ENCODE measurements at places on chromosomes 3 and 15.

DNA sequence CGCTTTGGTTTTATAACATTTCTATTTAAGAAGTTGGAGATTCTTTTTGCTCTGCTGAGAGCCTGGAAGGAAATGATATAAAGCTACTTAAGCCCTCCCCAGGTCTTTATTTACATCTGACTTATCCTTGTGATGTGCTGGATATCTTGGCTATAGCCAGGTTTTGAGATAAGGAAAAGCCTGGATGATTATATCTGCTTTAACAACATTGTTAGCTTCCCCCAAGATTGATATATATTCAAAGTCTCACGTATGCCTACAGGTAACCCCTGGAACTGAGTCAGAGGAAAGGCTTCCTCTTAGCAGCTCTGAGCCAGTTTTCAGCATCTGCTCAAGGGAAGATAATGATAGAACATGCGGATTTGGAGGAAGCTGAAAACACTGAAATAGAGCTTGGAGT, 61.5 kb upstream of the CRBN start:
- DNase-seq: no peak

- DNase-seq: no peak
Observed at GRCh38 chr3:48927928-48928327, 9.3 kb downstream of the ARIH2 start.

DNA sequence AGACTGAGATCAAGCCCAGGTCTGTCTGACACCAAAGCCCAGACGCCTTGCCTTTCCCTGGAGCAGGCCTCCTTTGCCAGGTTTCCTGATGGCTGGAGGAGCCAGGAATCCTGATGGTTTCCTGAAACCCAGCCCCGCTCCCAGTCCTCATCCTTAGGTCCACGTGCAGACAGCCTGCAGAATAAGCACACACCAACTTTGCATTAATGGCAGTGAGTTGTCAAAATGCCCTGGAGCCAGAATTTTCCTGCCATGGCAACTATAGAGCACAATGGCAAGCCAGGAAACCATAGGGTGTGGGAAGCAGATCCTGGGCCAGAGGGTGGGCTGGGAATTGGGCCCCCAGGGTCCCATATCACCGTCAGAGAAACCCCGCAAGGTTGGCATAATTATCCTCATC, 67.4 kb upstream of the HRH1 start:
- DNase-seq: no peak

DNA sequence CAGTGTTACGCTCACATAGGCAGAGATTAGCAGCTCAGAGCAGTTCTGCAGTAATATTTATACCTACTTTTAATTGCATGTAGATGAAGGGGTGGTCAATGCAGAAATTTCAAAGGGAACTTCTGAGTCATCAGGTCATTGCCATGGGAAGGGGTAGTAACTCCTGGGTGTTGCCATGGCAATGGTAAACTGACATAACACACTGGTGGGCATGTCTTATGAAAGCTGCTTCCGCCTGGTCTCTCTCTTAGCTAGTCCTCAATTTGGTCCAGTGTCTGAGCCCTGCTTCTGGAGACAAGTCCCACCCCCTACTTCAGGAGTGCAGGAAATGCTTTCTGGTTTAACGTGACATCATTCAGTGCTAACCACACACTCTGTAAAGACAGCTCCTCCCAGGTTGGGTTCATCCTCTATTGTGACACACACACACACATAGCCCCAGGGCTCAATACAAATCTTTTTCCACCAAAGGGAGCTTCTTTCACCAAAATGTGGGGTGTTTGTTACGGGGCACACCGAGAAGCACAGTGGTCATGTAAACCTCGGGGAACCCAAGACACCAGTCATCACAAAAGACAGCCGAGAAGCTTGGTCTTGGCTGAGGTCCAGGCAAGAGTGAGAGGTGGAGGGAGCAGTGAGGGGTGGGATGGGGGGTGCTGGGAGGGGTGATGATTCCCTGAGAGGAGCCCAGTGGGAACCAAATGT, 74.5 kb downstream of the TLE3 start:
- peak; percentile 82 for DNase-seq

- no peak for DNase-seq
Observed at GRCh38 chr3:147139341-147139740, 267.0 kb downstream of the ZIC4 start.

GRCh38 chr15:64355348-64355943, 527 bp downstream of the CSNK1G1 start:
- DNase-seq: peak; percentile 53

GRCh38 chr15:31257286-31257685, 69.3 kb upstream of the KLF13 start:
- no peak for DNase-seq

DNA sequence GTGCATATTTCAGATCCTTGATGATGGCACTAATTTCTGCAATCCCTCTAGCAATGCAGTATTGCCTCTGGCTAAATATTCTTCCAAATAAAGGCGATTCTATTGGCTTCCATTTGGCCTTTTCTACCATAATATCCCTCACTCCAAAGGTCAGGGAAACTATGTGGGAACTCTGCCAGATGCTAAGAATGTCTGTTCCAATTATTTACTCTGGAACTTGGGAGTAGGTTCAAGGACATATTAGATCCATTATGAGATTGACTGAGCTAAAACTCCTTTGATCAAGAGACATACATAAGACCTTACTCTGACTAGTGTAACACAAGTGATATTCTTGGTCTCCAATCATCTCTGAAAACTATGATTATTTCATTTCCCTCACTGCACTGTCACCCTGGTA, 674.5 kb upstream of the NECTIN3 start:
- no peak for DNase-seq

- DNase-seq: no peak
Observed at GRCh38 chr3:31704591-31705179, 172.0 kb downstream of the STT3B start.

DNA sequence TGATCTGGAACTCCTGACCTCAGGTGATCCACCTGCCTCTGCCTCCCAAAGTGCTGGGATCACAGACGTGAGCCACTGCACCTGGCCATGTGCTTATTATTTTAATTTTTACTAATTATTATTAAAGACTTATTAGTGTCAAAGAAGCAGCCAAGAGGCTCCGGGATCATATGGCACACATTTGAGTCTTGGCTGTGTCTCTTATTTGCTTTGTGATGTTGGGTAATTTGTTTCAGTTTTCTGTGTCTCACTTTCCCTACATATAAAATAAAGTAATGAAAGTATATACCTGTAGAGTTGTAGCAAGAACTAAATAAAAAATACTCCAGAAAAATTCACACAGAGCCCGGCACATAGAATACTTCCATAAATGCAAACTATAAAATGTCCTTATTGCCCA, 238.0 kb upstream of the TBL1XR1 start:
- no peak for DNase-seq

GRCh38 chr3:5498981-5499380, 311.5 kb downstream of the EDEM1 start:
- no peak for DNase-seq

DNA sequence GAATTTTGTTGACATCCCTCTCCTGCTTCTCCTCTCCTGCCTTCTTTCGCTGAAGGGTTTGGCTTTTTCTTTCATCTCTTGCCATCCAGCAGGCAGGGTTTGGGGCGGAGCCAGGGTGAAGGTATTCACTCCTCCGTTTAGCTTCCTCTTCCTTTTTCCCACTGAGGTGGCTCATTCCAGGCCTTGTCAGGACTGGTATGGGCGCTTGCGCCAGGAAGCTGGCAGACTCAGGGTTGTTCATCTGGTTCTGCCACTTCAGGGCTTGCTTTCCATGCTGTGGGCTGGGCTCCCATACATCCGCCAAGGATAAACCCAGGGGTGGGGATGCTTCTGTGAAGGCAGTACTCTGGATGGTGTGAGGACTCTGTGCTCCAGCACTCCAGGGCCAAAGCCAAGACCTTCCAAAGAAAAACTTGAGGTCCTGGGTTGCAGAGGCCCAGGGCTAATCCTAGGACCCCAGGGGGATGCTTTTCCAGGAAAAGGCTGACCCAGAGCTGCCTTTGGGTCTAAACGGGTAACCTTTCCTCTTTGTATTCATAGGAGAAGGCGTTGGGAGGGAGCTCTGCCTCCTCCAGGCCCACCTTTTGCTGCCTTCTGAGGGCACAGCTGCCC, 7.7 kb upstream of the AMOTL2 start:
- no peak for DNase-seq

DNA sequence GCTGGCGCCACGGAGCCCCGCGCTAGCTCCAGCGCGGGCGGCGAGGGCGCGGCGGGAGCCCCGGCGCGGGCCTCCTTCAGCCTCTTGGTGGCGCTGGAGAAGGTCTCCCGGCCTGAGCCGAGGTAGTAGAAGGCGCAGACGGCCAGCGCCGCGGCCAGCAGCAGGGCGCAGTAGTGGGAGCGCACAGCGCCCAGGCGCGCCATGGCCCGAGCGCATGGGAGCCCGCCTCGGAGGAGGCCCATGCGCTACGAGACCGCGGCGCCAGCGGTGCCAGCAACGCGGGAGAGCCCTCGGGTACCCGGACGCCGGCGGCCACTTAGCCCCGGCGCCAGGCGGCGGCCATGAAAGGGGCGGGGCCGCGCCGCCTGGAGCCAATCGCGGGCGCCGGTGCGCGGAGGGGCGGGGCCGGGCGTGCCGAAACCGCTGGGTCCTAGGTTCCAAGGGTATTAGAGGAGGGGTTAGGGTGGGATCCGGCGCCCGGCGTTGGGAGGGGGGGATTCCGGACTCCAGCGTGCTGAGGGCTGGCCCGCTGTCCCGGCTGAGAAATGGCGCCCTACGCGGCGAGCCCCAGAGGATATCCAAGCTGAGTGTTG, at the start of gene XXYLT1:
Gene XXYLT1 (minus strand): TSS at position 343 of the 593 bp plus-strand sequence. CDS start 101 bp downstream, at position 242.
- DNase-seq: peak; percentile 85

- DNase-seq: no peak
Observed at GRCh38 chr3:2958551-2958950, 151.6 kb downstream of the IL5RA start.

All from CD4-positive, alpha-beta T cell treated with Interferon alpha-2 for 1 hour (primary cell).